ENCODE measurements at places on chromosomes 5 and 9.
A peak's percentile ranks its signal among the peaks of the same experiment; 100 is the strongest.

- DNase-seq: no peak
Observed at GRCh38 chr5:143509758-143510221, 106.3 kb upstream of the NR3C1 start.

DNA sequence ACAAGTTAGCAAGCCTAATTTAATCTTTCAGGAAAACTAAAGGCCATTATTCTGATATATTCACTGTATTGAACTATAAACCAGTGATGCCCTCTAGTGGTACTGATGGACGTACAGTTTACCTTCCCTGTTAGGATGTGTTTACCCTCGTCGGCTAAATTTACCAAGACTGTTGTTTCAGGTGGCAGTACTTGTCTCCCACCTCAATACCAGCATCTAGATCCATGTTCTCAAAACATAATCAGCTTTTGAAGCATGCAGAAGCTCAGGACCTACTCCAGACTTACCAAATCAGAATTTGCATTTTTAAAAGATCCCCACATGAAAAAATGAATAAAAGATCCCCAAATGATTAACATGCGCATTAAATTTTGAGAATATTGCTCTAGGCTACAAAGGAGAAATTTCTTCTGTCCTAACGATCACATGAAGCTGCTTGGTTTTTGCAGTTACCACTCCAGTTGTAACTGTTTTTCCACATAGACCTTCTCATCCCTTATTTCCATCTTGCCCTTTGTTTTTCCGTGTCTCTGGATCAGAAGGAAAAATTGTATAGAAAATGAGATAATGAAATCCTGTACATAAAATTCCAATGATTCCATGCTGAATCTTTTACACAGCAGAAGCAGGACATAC is 3.2 kb upstream of the BAAT start:
- DNase-seq: no peak

DNA sequence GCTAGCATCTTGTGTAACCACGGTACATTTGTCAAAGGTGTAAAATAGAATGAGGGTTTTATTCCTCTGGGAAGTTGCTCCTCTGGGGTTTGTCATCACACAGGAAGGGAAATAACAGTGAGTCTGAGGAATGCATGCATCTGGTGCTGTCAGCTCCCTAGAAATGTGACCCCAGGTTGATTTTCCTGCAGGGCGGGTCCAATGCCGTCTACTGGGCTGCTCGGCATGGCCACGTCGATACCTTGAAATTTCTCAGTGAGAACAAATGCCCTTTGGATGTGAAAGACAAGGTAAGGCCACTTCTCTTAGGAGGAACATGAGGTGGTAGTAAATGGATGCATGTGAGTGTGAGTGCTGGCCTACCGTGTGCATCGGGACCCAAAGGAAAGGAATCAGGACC is 78.8 kb upstream of the CTSL start:
- DNase-seq: no peak

DNA sequence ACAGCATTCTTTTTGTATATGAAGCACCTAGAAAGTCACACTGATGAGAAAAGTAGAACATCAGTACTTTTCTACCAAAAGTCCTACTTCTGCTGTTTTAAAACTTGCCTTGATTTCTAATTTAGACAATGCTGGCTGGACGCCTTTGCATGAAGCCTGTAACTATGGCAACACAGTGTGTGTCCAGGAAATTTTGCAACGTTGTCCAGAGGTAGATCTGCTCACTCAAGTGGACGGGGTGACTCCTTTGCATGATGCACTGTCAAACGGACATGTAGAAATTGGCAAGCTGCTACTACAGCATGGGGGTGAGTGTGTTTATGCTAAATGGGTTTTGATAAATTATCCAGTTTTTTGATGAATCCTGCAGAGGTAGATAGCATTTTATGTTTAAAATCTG is 73.5 kb downstream of the SLF1 start:
- peak; percentile 3 for DNase-seq

DNA sequence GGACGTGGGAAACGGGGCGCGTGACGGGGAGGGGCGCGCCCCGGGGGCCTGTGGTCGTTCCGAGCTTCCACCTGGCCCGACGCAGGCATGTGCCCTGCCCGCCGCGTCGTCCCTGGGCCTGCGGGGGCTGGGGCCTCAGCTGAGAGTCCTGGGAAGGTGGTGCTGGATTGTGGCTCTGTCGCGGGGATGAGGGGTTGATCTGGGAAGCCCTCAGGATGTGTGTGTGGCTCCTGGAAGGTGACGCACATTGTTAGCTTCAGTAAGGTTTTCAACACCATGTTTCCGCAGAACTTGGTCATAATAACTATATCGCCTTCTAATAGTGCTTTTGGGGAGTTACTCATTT is 589.1 kb downstream of the MTRR start:
- DNase-seq: no peak

DNA sequence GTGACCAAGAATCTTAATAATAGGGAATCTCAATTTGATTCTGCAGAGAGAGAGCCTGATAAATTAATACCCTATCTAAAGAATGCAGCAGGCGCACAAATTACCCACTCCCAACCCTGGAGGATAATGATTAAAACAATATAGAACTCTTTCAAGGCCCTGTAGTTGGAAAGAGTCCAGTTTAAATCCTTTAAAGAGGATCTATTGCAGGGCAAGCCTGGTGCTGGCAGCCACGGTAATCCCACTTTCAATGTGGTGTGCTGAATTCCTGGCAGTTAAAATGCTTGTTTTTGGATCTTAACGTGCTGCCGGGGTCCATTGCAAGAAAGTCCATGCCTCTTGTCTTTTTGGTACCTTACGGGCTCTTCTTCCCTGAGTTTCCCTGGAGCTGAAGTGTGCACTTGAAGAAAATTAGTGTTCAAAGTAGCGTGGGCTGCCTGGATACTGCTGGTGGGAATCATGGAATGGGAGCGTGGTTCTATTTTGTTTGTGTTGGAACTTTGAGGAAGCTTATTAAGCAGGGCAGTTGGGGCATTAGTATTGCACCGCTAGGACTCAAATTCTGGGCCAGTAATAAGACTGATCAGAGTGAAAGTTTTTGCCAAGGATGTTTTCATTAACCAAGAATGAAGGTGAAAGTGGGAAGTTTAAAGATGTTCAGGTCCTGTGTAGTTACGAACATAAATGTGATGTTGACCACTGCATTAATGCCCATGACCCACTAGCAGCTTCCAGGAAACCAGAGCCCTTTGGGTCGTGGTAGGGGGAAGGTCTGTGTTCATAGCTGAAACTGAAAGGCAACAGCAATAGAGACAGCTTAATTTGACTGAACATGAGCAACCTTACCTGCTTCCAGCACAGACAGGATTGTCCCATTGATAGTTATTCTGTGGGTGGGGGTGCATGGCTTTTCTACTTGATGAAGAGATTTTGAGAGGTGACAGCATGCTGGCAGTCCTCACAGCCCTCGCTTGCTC is 20.8 kb downstream of the MARCHF6 start:
- no peak for DNase-seq

GRCh38 chr5:176432707-176433106 is 15.5 kb upstream of the FAF2 start:
- no peak for DNase-seq

- no peak for DNase-seq
Observed at GRCh38 chr5:76960004-76960625, 7.3 kb downstream of the CRHBP start.

GRCh38 chr5:178588769-178589168 is 1.4 kb downstream of the COL23A1 start:
- no peak for DNase-seq

DNA sequence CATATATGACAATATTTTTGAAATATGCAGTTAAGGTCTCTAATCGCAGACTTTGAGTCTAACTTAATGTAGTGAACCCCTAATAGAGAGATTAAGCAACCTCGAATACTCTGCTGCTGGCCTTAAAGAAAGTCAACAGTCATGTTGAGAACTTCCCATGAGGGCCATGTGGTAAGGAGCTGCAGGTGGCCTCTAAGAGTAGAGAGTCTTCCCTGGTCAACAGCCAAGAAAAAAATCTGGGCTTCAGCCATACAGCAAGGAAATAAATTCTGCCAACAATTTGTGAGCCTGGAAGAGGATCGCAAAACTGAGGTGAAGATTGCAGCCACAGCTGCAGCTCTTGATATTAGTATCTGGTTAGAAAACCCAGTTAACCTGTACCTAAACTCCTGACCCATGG is 935.2 kb upstream of the TYRP1 start:
- no peak for DNase-seq

- no peak for DNase-seq
Observed at GRCh38 chr9:71984403-71984802, 73.0 kb downstream of the C9orf85 start.

DNA sequence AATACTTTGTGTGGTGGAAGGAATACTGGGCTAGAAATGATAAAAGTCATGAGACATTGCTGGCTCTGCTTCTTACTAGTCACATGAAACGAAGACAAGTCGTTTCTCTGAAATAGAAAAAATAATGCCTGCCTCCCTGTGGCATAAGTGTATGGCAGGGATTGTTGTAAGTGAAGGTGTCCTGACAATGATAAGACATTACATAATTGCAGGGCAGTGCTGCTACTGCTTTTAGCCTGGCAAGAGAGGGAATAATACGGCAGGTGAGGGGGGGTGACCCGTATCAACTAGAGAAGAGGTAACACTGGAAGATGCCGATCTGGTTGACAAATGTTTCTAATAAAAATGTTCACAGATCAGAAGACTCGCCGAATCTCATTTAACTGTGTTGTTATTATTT is 314.3 kb downstream of the KIAA0825 start:
- DNase-seq: no peak

- no peak for DNase-seq
Observed at GRCh38 chr9:109129470-109130197, 9.9 kb upstream of the TMEM245 start.

DNA sequence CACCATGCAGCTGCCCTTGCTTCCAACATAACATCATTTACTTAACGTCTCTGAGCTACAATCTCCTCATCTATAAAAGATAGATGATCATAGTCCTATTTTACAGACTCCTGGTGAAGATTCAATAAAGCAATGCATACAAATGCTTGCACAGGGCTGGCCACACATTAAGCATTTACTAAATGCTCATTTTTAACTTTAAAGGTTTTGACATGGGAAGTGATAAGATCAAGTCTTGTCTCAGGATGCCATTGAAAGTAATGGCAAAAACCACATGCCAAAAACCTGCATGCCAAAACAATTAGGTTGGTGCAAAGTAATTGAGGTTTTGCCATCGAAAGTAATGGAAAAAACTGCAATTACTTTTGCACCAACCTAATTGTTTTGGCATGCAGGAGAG is 181.2 kb upstream of the ADRA1B start:
- no peak for DNase-seq

GRCh38 chr5:147190331-147190730 is 44.5 kb upstream of the STK32A start:
- DNase-seq: no peak

DNA sequence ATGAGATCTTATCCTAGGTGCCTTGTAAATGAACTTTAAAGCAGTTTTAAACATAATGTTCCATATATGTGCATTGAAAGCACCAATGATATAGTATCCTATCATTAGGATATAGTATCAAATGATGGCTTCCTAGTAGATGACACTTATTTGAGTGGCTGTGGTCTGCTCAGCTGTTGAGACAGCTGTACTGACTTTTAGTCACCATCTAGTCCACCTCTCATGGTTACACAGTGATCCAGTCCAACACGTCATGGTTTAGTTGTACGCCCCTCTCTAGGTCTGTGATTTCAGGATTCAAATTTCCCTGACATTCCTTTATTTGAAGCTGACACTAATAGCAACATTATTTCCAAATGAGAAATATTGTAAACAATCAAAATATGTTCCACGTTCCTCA is 127.3 kb upstream of the TUT7 start:
- no peak for DNase-seq

DNA sequence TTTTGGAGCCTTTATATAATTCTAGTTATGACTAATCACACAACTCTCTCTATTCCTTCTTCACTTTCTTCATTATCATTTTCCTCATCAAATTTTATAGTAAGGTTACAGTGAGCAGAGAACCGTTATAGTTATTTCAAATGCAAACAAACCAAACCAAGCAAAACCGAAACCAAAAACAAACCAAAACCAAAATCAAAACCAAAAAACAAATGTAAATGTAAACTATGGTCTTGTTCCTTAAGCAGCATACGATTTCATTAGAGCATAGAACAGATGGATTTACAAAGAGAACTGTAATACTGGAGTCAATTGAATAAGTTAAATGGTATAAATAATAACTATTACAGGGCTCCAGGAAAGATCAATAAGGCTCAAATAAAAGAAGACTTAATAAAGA is 447.1 kb downstream of the LRRC70 start:
- DNase-seq: no peak

DNA sequence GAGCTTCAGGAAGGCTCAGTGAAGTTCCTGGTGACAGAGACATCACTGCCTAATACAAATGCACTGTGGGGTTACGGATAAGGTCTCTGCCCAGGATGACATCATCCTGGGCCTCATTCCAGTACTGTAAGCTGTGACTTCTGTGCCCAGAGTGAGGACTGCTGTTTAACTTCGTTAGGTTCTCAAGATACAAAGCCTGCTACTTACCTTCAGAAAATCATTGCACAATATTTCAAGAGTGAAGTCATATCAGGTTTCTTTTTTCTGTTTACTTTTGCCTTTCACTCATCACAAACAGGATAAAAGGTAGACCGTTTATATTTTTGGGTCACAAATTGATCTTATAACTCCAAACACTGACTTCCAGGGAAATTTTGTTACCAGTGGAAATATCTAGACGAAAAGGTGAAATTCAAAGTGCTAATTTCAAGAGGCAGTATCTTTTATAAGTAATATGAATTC is 241.2 kb downstream of the PIK3R1 start:
- DNase-seq: no peak

DNA sequence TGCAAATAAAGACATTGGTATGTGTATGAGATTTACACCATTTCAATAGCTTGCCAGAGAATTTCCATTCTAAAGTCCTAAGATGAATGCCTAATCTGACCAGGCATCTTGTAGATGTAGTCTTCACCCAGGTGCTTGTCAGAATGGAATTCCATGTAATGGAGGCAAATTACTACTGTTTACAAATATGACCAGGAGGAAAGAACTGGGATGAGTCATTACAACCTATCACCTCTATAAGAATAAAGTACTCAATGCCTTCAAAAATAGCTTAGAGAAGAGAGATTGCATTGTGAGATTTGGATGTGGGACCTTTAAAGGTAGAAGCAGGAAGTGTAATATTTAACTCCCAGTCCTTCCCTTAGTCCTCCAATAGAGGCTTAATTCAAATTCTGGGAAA is 507.0 kb upstream of the PTGER4 start:
- DNase-seq: no peak
